GM20000 (cell line): ENCODE measurements at places on chromosomes 12 and 14.

DNA sequence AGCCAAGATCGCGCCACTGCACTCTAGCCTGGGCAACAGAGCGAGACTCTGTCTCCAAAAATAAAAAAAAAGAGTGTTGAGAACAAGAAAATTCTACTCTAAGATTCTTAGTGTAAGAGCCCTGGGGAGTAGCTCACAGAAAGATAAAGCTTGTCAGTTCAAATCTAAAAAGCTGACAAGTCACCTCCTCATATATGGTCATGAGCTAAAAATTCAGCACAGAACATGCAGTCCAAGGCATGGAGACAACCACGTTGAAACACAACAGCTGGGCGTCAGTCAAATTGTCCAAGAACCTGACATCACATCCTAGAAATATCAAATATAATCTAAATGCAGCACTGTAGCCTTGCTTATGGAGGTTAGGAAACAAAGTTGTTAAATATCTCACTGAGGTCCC, 47.8 kb downstream of the CLIP1 start:
- DNase-seq = no peak

DNA sequence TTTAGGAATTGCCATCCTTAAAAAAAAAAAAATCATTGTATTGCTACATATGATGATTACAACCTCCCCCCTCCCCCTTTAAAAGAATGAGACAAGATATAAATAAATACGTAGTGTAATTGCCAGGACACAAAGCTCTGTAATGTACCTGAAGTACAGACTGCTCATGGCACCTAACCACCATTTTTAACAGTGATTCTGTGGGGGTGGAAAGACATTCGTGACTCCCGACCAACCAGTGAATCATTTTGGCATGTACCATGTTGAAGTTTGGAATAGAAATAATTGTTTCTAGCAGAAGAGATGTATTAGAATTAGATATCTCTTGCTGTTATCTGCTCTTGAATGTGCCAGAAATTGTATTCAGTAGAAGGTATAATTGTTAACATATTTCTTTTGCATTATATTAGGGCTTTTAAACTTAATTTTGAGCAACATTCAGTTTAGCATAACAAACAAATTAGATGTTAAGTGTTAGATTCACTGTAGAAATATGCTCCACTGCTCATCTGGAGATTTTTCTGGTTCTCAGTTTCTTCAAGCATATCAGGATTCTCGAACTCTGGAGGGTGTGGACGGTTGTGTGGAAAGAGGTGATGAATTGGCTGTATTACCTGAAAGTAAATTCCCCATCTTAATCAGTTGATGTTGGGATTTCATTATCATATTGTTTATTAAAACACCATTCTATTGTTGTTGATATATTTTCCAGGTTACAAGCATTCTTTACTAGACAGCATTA, 31.1 kb downstream of the FRS2 start:
- DNase-seq = no peak

- no peak for DNase-seq
Observed at GRCh38 chr12:91923864-91924263, 221.8 kb downstream of the BTG1 start.

DNA sequence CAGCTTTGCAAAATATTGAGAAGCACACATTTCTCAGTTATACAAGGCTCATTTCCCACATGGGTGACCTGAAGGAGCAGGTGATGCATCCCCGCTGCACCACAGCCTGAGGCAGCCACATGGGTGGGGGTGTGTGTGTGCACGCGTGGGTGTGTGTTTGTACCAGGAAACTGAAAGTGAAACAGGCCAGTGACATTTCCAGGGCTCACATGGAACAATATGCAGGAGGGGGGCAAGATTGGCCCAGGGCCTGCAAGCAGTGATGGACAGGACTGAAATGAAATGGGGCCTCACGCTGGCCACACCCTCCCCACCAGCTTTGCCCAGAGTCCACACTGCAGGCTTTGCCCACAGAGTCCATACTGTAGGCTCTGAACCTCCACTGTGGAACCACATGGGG, 154.2 kb upstream of the PARP11 start:
- DNase-seq = no peak

DNA sequence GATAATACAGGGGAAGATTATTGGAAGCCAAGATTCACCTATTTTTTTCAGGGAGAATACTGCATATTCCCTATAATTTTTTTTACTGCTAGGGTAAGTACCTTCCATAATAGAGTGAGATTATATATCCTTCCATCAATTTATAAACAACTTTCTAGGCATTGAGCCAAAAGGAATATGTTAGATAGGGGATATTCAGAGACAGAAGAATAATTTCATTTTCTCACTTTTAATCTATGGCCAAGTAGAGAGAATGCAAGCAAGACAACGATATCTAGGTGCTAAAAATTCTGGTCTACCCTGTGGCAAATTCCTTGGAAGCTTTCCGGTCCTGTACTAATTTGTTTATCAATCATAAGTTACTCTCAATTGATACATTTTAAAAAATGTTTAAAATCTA, 69.7 kb upstream of the STAC3 start:
- no peak for DNase-seq

- DNase-seq = no peak
Observed at GRCh38 chr14:99947695-99948094, 117.5 kb upstream of the EVL start.

GRCh38 chr12:122999986-123000420, 19.5 kb downstream of the ARL6IP4 start:
- DNase-seq = no peak

GRCh38 chr14:66135831-66136230, 350.3 kb upstream of the CCDC196 start:
- no peak for DNase-seq

GRCh38 chr14:71694591-71695530, 237.4 kb upstream of the RGS6 start:
- no peak for DNase-seq

GRCh38 chr12:26345471-26346003, 150.2 kb downstream of the SSPN start:
- DNase-seq = no peak

DNA sequence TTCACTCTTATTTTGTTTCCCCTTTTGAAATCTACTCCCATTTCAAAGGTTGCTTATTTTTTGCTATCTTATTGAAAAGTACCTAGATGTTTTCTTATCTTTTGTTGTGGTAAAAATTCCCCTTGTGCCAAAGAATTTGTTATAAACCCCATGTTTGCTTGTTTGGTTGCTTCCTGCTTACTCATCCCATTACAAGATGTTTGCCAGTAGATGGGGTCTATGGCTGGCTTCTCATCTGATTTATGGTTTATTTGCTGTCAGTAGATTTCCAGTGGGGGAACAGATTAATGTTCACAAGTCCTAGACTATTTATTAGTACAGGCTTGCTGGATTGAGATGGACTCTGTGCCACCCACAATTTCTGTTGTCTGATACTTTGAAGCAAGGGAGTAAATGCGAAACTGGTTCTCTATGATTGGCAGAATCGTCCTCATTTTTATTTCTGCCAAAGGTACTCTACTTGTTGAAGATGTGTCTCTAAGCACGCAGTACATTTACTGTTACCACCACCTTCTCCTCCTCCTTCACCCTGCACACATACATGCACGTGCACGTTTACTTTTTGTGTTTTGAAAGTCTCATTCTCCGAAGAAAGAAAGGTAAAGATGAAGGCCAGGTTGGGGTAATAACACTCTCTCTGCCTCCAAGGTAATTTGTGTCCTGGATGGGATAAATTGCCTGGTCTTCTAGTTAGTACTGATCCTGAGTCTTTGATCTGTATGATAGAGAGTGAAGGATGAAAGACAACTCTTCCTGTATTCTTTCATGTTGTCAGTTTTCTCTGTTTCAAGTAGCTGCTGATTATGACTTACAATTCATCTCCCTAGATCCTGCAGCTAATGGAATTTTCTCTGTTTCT, 117.2 kb upstream of the ATP2B1 start:
- DNase-seq = no peak

DNA sequence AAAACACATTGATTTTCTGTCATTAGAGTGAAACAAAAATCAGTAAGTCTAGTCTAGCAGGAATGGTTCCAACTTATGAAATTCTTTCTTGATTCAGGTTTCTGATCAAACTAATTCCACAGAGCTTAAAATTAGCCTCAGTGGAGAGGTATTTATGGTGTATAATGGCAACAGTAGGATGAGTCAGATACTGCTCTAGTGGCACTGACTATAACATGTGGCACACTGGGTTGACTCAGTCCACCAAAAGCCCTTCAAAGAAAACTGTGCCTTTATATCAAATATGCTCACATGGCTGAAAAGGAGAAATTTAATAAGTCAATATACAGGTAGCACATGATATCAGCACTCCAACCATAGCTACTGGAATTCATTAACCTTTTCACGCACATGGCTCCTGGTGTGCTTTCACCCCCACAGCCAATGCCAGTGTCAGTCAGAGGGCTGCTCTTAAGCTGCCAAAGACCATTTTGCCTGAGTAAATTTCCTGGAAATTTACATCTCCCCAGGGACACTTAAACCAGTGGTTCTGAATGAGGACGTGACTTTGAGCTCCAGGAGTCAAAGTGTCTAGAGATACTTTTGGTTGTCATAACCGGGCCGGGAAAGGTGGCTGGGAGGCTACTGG, 21.7 kb upstream of the CATSPERB start:
- no peak for DNase-seq
